ENCODE measurements at places on chromosomes 6 and 20.

DNA sequence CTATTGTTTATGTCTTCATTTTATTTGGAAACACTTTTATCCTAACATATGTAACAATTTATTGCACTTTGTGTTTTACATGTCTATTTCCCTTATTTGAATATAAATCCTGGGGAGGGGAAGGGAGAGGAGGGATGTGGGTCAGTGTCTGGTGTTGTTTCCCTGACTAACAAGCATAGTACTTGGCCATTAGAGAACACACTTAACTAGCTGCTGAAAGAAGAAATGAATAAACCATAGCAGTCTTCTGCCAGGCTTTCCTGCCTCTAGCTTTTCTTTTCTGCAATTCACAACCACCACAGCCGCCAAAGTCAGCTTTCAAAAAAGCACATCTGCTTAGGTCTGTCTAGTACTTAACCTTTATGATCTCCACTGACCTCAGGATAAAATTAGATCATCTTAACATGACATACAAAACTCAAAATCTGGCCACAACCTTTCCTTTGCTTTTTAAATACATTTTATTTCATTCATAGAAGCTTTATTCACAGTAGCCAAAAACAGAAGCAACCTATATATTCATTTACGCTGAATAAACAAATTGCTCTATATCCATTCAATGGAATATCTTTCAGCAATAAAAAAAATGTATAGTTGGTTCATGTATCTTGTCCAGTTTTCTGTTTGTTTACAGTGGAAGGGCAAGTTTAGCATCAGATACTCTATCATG lies 16.3 kb downstream of the PDSS2 start:
- no peak for DNase-seq

DNA sequence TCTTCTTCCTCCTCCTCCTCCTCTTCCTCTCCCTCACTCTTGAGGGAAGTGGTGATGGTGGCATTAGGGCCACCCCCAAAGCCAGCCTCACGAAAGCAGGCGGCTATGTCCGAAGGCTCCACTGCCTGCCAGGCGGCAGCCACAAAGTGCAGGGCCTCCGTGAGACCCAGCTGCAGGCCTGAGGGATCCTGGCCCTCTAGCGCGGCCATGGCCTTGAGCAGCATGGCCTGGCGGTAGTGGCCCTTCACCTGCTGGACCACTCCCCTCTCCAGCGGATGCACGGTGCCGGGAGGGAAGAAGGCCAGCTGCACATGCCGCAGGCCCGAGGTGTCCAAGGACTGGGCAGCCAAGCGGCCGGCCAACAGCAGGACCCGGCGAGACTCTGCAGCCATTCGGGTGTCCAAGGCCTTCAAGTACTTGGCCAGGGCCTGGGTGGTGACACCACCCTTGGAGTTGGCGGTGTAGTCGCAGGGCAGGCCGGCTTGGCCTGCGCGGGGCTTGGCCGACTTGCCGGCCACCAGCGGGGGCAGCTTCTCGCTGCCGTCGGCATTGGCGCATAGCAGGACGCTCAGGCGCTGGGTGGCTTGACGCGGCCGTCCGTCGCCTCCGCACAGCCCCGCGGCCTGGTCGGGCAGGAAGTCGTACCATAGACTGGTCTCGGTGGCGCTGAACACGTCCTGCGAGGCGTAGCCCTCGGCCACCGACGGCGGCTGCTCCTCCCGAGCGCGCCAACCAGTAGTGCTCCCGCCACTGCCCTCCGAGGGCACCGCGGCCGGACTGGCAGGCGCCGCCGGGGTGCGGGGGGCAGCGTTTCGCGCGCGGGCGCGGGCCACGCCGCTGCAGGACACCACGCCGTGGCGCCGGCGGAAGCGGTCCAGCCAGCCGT lies 1.1 kb downstream of the CENPB start:
- DNase-seq: no peak

DNA sequence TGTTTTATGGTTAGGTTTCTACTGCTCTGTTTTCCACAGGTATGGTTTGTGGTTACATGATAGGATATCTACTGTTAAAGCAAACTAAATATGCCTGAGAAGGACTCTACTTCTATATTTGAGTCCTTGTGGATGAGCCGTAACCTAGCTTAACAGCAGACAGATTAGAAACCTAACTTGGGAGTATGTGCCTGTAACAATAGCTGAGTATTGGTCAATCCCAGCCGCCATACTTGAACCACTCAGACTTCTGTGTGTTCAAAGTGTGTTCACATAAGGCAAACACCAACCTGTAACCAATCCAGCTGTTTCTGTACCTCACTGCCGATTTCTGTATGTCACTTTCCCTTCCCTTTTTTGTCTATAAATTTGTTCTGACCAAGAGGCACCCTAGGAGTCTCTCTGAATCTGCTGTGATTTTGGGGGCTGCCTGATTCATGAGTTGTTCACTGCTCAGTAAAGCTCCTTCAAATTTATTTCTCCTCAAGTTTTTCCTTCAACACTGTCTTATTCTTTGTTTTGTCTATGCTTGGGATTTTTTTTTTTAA lies 37.1 kb downstream of the PHF3 start:
- DNase-seq: no peak

DNA sequence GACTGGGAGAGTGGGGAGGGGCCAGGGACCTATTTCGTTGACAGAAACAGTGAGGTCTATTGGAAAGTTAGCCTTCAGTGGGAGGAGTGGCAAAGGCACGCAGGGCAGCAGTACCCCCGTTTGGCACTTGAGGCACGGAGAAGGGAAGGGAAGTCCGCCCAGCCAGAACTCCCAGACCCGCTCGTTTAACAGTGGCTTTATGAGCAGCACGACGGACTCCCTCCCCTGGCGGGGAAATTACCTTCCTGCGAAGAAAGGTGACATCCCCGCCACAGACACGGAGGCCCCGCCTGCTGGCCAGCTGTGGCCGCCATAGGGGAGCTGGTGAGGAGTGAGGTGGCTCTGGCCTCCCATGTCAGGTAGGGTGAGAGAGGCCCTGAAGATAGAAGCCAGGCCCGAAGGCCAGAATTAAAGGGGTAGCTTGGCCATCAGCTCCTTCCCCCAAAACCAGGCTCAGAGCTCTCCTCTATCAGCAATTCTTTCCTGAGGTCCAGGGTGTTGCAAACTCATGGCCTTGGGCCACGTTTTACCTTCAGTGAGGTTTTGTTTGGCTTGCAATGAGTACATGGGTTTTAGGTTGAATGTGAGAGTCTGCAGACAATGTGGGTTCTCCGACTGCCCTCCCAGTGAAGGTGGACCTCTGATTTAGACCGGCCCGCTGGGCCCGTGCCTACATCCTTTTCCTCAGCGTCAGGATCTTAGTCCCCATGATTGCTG lies 123.7 kb downstream of the MRPL14 start:
- DNase-seq: no peak

DNA sequence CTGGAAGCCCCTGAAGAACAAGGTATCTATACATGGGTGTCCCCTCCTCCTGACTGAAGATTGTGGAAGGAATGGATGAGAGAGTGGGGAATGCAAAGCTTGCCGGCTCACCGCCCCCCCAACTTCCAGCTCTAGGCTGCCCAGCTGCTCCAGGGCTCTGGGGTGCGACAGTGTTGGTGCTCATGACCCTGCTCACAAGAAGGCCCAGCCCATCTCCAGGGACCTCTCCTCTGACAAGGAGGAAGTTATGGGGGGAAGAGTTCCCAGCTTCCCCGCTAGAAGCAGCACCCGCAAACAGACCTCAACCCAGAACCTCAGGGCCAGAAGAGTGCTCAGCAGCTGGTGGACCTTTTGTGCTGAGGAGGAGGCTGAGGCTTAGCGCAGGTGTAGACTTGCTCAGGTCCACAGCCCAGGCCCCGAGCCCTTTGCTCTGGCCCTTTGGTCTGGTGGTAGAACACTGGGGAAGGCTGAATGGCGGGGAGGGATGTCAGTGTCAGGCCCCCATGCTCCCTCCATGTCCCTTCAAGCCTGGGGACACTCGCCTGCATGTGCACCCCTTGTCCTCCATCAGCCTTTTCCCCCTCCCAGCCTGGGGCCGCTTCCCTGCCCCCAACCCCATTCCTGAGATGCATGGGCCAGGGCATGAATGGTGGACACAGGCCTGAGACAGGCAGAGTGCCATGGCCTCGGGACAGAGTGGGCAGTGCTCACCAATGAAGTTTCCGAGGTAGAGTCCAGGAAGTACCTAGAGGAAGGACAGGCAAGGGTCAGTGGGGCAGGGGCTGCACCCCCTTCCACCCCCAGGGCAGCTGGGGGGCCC lies 1.3 kb downstream of the DUSP15 start:
- no peak for DNase-seq
